Stimulated activated CD4-positive, alpha-beta T cell treated with anti-CD3 and anti-CD28 coated beads, Interleukin-15, amount 100 ng/mL, for 1 hour (primary cell): ENCODE measurements at places on chromosomes 11 and 22.

- no peak for DNase-seq
These were observed 7.9 kb downstream of the ZNRF3 start for GRCh38 chr22:28891156-28891733.

GRCh38 chr11:65639623-65640482 lies 2.0 kb downstream of the SIPA1 start:
- no peak for DNase-seq

DNA sequence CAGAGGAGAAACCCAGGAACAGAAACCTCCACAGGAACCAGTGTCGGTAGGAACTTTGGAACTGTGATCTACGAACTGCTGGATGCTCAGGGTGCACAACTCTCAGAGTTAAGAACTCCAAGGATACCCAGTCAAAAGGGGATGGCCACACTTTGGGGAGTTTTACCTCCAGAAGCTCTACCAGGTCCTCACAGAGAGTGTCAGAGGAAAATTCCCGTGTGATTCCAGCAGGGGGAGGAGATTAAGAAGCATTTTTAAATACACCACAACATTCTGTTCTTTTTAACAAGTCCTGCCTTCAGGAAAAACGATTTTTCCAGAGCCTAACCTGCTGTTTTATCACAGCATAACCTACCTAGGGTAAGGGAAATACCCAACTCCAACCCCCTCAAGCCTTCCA lies 104.0 kb downstream of the SOX6 start:
- no peak for DNase-seq

GRCh38 chr22:25360891-25361645 lies 141.6 kb downstream of the CRYBB2 start:
- no peak for DNase-seq

GRCh38 chr11:77082838-77083565 lies 16.2 kb downstream of the CAPN5 start:
- DNase-seq = no peak

DNA sequence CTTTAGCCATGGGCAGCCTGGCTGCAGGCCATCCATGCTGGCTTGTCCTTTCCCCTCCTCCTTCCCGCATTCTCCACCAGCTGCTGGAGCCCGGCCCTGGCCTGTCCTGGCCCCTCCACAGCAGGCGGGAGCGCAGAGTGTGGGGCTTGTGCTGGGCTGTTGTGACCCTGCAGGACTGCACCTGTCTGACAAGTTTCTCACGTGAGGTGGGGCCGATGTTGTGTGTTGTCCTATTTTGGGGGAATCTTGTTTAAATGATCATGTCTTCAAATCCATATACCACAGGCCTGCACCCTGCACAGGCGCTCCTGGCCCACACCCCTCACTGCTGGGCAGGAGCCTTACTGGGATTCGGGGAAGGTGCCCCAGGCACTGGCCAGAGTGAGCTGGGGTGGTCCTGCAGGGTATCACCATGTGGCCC lies 30.4 kb downstream of the TBC1D22A start:
- DNase-seq = no peak

- no peak for DNase-seq
These were observed 95.4 kb downstream of the MYO18B start for GRCh38 chr22:25837288-25837900.

DNA sequence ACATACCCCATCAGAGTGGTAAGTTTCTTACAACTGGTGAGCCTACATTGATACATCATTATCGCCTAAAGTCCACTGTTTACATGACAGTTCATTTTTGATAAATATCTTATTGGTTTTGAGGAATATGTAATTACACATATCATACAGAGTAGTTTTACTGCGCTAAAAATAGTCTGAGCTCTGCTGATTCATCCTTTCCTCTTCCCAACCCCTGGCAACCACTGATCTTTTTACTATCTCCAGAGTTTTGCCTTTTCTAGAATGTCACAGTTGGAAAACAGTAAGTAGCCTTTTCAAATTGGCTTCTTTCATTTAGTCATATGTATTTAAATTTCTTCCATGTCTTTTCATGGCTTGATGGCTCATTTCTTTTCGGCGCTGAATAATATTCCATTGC lies 112.8 kb downstream of the LARGE1 start:
- DNase-seq = no peak

GRCh38 chr11:7548659-7549274 lies 35.0 kb downstream of the PPFIBP2 start:
- no peak for DNase-seq

DNA sequence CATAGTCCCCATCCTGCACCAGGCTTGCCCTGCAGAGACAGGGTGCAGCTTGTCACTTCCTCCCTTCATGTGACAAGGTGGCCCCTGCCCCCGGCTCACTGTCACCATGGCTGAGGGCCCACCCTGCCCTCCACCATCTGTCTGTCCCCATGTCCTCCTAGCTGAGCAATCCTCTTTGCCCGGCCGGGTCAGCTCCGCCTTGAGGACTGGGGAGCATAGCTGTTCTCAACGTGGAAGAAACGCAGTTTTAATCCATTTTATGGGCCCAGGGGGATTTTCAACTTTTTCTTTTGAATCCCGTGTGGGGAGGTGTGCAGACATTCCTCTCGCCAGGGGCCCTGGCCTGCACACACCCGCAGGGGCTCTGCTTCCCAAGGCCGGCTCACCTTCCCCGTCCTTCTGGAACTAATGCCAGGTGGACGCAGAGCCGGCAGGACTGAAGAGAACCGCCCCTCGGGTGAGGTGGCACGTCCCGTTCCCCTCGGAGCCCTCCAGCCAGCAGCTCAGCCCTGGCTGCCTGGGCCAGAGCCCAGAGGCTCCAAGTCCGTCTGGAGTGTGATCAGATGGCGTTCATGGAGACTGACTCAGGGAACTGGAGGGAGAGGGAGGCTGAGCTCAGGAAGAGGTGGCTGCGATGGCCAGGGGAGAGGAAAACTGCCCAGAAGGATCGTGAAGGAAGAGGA lies 1108.7 kb downstream of the BRD1 start:
- DNase-seq = no peak

DNA sequence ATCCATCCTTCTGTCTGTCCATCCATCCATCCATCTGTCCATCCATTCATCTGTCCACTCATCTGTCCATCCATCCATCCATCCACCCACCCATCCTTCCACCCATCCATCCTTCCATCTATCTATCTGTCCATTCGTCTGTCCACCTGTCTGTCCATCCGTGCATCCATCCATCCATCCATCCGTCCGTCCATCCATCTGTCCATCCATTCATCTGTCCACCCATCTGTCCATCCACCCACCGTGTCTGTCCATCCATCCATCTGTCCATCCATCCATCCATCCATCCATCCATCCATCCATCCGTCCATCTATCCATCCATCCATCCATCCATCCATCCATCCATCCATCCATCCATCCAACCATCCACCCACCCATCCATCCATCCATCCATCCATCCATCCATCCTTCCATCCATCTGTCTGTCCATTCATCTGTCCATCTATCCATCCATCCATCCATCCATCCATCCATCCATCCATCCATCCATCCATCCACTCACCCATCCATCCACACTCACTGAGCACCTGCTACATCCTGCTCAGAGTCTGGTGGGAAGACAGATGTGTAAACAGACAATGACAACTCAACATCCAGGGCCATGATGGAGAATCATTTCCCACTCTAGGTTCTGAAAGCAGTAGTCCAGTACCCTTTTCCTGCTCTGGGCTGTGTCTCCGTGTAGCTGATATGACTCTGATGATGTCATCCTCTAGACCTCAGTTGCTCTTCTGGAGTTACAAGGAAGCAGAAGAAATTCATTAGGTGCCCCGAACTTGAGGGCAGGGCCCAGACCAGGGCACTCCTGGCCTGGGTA lies 30.8 kb upstream of the MYEOV start:
- no peak for DNase-seq

DNA sequence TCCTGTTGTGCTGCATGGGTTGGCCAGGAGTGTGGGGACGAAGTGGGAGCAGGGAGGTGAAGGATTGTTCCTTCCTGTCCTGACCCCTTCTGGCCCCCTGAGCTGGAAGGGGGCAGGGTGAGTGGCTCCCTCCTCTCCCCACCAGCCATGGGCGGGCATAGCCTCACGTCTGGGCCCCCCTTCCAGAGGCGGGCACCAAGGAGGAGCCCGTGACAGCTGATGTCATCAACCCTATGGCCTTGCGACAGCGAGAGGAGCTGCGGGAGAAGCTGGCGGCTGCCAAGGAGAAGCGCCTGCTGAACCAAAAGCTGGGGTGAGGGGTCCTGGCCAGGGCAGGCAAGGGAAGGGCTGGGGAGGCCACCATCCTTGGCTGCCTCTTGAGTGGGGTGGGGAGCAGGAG lies 3.4 kb downstream of the SART1 start:
- DNase-seq = no peak

DNA sequence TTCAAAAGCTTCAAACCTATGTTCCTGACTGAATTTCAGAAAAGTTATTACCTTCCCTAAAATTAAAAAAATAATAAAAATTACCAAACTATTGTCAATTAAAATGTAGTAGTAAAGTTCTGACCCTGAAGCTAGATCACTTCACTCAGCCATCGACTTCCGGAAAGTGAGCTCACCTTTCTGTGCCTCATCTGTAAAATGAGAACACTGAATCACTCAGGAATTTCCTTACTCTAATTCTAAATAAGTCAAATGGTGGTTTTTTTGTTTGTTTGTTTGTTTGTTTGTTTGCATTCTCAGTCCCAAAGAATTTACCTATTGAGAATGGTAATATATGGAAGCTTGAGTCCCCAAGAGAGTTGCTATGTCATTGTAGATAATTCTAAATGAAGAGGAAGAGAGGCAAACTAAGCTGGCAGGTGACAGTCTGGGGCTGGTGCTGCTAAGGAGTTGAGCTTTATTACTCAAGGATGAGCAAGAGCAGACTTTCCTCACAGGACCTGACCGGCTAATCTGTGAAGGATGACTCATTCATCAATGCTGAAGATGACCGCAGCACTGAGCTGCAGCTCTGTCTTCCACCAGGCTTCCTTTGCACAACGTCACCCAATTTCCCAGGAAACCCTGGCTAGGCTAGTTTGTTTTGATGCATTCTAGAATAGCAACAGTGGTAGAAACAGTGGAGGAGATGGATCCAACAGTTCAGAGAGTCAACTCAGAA lies 248.8 kb downstream of the RAB38 start:
- DNase-seq = no peak

DNA sequence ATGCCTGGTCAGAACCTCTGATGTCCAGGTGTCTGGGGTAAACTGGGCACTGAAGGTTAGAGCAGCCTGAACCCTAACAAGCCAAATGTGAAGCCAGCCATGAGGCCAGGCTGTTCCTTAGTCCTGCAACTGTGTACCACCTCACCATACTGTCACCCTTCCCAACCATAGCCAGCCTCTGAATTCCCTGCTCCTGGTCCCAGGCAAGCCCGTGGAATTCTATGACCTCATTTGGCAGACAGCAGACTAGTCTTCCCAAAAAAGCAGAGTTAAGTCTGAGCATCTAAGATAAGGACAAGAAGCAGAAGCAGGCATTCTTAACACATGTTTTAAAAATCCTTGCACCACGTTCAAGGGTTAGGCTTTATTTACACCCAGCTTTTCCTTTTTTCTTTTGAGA lies 134.8 kb downstream of the C11orf58 start:
- DNase-seq = no peak

DNA sequence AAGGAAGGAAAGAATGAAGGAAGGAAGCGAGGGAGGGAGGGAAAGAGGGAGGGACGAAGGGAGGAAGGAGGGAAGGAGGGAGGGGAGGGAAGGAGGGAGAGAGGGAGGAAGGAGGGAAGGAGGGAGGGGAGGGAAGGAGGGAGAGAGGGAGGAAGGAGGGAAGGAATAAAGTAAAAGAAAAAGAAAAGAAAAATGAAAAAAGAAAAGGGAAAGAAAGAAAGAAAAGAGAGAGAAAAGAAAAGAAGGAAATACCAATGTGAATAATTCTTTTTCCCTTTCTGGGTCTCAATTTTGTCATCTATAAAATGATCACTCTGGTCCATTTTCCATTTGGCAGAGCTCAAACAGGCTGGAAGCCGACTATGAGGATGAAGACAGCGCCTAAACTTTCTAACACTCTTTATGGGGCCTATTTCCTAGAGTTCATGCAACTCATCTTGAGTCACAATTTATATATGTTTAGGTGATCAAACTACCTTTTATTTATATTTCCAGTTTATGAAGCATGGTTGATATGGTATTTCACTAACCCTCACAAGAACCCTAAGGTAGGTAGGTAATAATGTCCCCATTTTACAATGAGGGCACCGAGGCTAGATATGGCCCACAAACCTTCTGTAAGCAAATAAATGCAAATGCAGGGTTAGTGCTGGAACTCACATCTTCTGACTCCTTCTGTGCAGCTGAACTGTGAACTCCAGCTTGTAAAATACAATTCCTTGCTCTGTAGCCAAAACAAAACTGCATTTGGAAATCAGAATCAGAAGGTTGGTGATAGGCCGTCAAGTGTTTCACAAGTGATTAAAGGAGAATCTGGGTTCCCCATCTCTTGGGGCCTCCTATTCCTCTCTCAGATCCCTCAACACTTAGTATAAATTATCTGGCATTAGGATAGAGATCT lies 434.3 kb downstream of the ETS1 start:
- DNase-seq = no peak

GRCh38 chr11:46710821-46711269 lies 8.2 kb upstream of the F2 start:
- DNase-seq = no peak

- DNase-seq = no peak
These were observed 80.7 kb upstream of the PPARA start for GRCh38 chr22:46069521-46070214.

- DNase-seq = no peak
These were observed 17.0 kb downstream of the MMP10 start for GRCh38 chr11:102763440-102763839.

GRCh38 chr11:3707176-3707575 lies 36.0 kb upstream of the CHRNA10 start:
- no peak for DNase-seq

- DNase-seq = no peak
These were observed 29.5 kb downstream of the TEF start for GRCh38 chr22:41411021-41411851.

GRCh38 chr11:46090375-46090774 lies 30.9 kb downstream of the PHF21A start:
- no peak for DNase-seq

DNA sequence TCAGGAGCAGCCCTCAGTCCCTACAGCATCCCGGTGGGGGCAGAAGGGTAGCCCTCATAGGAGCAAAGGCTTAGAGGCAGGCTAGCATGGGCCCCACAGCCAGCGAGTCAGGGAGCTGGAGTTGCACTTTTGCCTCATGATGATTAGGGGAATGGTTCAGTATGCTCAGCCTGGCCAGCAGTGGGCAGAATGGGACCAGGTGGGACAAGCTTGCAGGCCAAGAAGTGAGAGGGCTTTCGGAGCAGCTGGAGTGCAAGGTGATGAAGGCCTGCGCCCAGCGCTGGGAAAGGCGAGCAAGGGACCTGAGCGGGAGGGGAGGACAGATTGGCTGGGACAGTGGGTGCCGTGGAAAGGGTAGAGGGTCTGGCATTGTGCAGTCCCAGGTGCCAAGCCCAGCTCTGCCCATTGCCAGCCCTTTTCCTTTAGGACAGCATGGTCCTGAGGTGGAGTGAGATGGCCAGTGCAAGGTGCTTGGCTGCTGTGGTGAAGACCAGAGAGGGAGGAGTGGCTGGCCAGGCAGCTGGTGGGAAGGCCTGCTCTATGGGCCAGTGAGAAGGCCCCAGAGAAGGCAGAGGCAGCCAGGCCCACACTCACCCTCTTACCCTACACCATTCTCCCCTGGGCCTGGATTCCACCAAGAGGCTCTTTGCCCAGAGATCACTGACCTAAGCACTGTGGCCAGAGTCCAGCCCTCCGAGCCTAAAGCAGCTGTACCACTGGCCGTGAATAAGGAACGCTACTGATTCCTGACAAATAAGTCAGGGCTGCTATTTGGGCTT lies 47.9 kb upstream of the SUSD2 start:
- no peak for DNase-seq
